ENCODE measurements at places on chromosomes 7 and 10.

DNA sequence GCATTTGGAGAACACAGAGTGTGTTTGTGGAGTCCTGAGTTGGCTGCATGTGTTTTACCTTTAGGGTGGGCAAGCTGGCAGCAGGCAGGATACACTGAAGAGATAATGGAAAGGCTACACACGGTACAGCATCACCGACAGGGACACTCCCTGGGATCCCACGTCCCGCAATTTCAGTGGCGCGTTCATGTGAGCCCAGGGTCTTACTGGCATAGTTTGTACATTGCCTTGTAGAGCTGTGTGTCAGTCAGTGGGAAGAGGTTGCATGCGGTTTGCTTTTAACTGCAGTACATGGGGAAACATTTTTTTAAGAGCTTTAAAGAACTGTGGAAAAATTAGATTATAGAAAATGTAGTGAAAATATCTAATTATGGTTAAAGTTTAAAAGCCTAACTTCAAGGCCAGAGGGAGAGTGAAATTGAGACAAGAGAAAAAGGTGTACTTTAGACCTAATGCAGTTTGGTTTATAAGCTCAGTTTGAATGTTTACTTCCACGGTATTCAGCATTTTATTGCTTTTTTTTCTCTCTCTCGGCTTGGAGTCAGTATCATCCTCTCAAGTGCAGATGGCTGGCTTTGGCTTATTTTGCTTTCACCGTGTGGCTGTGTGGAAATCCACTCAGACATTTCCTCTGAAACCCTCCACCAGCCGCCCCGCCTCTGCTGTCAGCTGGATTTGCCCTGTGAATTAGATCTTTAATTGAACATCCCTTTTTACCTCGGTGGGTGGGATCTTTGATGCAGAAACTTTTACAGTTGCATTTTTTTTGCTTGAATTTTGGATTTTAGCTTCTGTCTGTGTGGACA, 364.2 kb upstream of the COBL start:
- DNase-seq, result no peak

DNA sequence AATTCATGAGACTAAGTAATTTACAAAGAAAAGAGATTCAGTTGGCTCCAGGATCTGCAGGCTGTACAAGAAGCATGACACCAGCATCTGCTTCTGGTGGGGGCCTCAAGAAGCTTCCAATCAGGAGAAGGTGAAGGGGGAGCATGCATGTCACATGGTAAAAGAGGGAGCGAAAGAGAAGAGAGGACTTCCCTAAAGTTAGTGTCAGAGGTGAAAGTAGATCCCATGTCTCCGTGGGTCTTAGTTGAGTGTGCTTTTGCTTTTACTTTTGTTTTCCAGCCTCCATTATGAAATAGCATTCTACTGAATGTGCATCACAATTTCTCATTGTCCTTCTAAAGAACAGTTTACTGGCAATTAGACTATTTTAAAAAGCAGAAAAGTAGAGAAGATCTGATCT, 213.6 kb upstream of the FZD1 start:
- DNase-seq, result no peak

DNA sequence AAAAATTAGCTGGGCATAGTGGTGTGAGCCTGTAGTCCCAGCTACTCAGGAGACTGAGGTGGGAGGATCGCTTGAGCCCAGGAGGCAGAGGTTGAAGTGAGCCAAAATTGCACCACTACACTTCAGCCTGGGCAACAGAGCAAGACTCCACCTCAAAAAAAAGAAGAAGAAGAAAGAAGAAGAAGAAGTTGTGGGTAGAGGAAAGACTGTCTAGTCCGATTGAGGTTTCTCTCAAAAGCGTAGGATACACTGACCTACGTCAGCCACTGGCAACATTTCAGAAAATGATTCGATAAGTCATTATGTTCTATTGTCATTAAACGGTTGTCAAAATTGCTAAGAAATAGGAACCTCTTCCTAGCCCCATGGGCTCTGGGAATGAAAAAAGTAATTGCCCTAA, 22.3 kb upstream of the RHBDD2 start:
- no peak for DNase-seq

DNA sequence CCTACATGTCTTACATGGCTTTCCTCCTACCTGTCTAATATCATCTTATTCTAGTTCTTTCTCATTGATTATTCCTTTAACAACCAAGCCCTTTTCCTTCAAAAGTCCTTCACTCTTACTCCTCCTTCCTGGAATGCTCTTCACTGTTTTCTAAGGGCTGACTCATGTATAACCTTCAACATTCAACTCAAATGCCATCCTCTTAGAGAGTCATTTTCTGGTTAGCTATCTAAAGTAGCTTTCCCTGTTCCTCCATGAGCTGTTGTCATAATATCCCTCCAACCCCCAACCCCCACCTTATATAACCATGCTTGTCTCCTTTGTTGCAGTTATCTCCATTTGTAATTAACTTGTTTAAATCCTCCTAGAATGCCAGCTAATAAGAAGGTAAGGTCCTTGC, 286.8 kb downstream of the ADK start:
- DNase-seq, result no peak

- DNase-seq, result no peak
Measured at GRCh38 chr10:112834751-112835181, 115.3 kb upstream of the TCF7L2 start.

GRCh38 chr7:80440883-80441282, 71.0 kb downstream of the GNAT3 start:
- no peak for DNase-seq

DNA sequence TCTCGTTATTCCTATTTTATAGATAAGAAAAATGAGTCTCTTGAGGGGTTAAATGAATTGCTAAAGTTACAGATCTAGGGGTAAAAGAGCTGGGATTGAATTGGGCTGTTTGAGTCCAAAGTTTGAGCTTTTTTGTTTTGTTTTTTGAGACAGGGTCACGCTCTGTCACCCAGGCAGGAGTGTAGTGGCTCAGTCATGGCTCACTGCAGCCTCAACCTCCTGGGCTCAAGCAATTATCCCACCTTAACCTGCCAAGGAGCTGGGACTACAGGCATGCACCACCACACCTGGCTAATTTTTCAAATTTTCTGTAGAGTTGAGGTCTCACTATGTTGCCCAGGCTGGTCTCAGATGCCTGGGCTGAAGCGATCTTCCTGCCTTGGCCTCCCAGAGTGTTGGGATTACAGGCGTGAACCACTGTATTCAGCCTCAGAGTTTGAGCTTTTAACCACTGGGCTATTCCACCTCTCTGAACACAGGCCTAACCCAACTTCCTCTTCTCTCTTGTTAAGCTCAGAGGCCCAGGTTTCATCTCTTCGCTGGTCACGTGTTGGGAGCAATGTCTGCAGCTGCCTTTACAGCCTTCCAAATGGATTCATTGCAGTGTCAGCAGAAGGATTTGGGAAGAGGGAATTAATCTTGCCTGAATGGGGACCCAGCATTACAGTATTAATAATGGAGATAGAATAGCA, 8.0 kb downstream of the SUFU start:
- DNase-seq, result no peak

DNA sequence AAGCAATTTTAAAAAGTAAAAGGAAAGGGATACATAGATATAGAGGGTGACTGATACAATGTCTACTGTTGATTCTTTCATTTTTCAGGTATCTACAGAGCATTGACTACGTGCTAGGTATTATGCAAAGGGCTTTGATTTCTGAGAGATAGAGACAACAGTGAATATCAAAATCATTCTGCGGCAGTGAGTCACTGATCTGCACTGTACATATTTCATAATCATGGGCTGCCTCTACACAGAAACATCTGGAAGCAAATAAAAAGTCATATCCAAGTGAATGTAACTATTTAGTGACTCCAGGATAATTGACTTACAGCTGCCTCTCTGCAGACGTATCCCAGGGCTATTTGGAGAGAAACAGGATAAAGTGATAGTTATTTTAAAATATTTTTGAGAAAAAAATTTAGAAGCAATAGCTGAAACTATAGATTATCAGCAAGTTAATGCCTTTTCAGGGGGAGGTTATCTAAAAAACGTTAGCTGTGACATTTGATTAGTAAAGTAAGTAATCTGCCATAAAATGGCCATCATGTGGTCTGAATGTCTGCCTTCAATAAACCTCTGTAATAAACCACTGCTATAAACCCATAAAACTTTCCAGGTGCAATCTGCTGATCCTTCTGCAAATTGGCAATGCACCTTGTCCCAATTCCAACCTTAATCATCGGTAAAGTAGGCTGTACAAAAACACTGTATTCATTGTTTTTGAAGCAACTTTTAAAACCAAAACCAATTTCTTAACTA, 43.7 kb downstream of the CPXM2 start:
- DNase-seq, result no peak

DNA sequence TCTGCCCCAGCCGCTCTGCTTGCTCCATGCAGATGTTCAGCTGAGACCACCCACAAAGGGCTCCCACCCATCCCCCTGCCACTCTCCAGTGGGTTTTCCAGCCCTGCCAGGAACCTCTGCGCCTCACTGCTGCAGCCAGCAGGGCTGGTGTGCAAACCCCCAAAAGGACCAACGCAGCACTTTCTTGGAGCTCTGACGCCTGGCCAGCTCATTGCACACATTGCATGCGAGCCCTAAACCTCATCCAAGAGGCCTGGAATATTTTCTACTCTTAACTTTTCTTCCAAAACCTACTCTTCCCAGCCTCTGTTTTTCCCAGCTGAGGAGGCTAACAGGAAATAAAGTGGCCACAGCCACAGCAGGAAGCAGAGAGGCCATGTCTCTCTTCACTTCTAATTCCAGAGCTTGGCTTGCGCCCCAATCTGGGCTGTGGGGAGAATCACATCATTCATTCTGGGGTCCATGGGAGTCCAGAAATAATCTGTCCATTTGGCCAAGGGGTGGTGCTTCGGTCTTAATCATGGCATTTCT, 4.6 kb upstream of the FAM170B start:
- DNase-seq, result no peak

- peak; percentile 35 for DNase-seq
Measured at GRCh38 chr10:26567351-26567721, 129.2 kb downstream of the APBB1IP start.

- DNase-seq, result peak; percentile 36
Measured at GRCh38 chr10:11603741-11604140, 7.7 kb downstream of the USP6NL start.

GRCh38 chr10:73940634-73941221, 29.8 kb downstream of the PLAU start:
- DNase-seq, result peak; percentile 27

DNA sequence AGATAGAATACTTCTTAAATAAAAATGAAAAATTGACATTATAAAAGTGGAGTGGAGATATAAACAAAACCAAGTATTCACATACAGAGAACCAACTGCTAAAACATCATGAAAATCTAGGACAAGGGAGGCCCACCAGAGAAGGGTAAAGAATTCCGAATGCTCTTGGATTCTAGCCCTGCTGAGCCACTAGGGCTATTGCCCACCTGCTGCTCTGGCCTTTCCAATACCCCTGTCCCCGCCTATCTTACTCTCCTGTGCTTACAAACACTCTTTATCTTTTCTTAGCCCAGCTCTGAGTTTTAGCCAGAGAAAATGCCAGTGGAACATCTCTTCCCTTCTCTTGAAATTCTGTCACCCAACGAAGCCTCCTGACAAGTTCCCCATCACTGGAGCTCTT, 100.3 kb downstream of the MACC1 start:
- no peak for DNase-seq

DNA sequence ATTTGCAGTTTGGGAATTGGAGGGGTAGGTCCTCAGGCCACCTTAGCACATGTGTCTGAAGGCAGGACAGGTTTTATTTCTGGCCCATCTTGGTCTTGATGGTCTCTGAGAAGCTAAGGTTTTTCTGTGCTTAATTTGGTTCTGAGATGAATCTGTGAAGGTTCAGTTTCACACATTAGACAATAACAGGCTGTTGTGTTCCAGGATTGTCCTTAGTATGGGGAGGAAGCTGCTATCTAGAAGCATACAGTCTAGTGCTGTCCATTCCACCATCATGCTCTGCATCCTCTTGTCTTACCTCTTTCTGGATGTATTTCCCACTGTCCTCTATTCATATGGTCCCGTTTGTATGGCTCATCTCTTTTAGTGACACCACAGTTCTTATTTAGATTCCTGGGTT, 7.1 kb downstream of the UBE2D1 start:
- DNase-seq, result no peak

DNA sequence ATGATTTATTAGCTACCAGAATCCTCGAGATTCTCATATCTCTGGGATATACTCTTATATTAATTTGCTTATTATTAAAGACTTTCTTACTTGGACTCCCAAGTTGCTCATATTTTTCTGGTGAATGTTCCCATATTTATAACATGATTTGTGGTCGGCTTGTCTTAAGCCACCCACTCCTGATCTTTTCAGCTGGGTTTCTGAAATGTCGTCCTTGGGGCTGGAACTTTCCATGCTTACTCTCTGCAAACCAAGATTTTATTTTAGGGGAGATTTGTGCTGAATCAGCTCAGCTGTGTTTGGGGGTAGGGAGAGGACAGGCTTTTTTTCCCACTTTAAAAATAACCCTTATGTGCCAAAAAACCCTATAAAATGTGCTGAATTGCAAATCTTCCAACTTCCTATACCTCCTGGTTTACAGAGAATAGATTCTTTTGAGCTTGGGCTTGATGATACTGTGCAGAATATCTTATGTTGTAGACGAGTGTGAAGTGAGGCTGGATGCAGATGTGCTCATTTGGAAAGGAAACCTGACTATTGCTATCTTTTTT, 162.1 kb downstream of the SND1 start:
- DNase-seq, result no peak

DNA sequence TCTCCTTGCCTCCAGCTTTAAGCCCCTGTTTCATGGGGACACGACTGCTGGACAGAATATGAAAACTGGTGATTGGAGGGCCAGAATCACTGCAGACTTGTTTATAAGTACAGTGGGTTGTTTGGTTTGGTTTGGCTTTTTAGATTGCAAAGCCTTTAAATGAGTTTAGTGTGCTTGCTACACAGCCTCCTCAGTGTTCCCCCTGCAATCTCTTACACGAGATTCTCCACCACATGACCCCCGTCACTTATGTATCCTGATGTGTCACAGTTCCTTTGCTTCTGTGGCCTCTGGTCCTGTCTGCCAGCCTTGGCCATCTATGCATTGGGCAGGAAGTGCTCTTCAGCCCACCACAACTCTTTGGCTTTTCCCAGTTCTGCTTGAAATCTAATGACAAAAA, 103.7 kb upstream of the ANKRD1 start:
- DNase-seq, result no peak

DNA sequence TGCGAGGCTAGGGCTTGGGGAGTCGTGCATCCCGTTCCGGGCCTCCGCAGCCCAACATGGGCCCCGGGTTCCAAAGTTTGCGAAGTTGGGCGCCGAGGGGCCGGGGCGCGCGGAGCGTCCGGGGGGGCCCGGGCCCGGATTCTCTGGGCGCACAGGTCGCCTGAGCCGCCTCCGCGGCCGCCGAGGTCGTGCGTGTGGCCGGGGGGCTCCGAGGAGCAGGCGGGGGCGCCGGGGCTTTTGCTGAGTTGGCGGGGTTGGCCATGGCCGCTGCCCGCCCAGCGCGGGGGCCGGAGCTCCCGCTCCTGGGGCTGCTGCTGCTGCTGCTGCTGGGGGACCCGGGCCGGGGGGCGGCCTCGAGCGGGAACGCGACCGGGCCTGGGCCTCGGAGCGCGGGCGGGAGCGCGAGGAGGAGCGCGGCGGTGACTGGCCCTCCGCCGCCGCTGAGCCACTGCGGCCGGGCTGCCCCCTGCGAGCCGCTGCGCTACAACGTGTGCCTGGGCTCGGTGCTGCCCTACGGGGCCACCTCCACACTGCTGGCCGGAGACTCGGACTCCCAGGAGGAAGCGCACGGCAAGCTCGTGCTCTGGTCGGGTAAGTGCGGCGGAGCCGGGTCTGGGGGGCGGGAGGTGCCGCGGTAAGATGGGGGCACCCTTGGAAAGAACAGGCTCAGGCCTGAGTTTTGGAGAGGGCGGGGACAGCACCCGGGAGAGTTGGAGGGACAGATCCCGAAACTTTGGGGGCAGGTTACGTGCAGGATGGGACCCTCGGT, 643 bp downstream of the SMO start:
- peak; percentile 31 for DNase-seq

Measured in NCI-H146 (cell line).